ENCODE measurements at places on chromosomes 7 and 10.

DNA sequence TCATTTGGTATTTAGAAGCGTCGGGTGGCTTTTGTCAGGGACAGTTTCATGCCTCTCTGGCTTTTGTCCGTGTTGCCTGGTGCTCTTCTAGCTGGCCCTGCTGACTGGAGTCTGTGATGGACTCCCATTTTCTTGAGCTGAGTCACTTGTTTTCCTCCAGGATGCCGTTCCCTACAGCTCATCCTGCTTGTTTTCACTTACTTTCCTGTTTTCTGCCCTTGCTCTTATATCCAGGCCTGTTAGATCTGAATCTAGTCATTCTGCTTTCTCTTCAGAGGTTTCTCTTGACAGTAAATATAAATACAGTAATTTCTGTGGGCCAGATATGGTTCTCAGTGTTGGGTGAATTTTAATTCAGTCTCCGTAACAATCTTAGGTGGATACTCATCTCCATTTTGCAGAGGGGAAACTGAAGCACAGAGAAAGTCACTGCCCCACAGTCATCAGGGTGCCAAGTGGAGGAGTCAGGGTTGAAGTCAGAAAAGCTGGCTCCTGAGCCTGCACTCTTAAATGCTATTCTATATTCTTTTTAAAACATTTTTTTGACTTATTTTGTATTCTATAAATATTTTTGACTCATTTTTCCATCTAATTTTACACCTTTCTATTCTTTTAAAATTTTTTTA, 85.4 kb downstream of the CCNY start:
- DNase-seq: no peak

GRCh38 chr10:118102121-118102520, 55.4 kb upstream of the RAB11FIP2 start:
- DNase-seq: no peak

GRCh38 chr7:1707756-1708595, 37.9 kb downstream of the ELFN1 start:
- peak; percentile 17 for DNase-seq

DNA sequence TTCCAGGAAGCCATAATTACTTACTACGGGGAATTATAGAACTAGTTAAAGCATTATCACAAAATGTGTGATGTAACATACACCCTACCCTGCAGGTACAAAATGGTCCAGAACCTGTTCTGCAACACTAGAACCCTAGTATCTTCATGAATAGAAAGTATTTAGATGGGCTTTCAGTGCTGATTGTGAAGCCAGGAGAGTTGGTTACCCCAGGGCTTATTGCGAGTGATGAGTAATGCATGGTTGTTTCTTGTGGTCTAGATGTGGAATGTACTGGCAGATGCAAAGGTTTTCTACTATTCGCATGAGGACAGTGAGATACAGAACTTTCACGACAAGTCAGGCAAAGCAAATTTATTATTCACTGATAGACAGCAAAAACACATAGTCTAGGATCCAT, 33.6 kb upstream of the AGR3 start:
- no peak for DNase-seq

DNA sequence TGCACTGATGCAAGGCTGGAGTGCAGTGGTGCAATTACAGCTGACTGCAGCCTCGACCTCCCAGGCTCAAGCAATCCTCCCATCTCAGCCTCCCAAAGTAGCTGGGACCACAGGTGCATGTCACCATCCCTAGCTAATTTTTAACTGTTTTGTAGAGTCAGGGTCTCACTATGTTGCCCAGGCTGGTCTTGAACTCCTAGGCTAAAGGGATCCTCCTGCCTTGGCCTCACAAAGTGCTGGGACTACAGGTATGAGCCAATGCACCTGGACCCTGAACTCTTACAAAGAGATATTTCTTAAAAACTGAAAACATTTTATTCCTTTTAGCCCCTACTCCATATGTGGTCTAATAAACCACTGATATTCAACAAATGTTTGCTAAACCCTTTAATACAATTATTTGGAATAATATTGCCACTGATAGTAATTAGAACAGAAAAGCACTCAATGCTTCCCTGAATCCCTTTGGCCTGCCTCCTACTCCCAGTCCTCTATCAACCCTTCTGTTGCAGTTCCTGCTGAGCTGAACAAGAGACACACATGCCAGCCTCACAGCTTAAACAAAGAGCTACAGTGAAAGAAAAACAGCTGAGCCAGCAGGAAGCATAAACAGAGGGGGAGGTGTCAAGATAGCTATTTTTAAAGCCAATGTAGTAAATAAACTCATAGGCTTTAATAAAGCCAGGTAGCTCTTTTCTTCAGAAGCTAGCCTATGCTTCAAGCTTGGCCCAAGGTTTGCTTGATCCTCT, 7.0 kb upstream of the GNAI1 start:
- DNase-seq: no peak

GRCh38 chr7:26046878-26047277, 105.1 kb upstream of the NFE2L3 start:
- no peak for DNase-seq

GRCh38 chr10:88979153-88979562, 11.4 kb upstream of the FAS start:
- no peak for DNase-seq

GRCh38 chr7:50332241-50333165, 28.0 kb downstream of the IKZF1 start:
- DNase-seq: no peak

DNA sequence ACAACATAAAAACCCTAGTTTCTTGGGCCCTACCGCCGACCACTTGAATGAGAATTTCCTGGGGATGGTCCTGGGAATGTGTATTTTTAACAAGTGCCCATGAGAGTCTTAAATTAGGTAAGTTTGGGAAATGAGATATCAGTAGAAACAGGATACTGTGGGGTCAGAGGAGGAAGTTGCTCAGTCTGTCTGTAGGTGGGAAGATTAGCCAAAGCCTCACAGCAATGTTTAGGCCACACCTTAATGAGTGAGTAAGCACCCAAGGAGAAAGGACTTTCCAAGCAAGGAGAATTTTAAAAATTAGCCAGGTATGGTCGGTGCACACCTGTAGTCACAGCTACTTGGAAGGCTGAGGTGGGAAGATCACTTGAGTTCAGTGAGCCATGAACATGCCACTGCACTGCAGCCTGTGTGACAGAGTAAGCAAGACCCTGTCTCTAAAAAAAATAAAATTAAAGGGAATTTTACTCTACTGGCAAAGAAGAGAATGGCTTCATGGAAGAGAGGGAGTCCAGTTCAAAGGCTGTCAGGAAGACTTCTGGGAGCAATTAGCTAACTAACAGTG, 31.9 kb downstream of the PAPSS2 start:
- no peak for DNase-seq

DNA sequence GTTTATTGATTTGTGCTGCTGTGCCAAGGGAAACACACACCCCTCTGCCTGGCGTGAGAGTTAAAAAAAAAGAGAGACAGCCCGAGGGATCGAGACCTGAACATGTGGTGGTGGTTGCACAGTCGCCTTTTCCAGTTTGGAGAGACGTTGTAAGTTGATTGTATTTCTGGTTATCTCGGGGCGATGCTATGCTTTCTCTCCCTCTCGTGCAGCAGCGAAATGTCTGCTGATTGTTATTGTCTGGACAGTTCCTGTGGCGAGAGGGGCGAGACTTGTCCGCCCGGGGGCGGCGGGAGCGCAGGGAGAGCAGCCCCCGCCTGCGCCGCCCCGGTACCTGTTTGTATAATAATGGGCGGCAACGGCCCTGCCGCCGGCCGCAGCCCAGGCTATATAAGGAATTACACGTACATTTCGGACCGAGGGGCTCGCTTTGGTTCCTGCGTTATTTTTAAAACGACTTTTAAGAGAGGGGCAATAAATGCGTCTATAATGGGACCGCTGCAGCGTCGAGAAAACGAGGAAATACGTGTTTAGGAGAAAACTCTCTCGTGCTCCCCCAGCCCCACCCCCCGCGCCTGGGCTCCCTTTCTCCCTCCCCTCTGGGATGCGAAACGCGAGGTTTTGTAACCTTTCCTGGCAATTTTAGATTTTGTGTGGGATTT, 1.7 kb downstream of the ZEB1 start:
- peak; percentile 34 for DNase-seq

DNA sequence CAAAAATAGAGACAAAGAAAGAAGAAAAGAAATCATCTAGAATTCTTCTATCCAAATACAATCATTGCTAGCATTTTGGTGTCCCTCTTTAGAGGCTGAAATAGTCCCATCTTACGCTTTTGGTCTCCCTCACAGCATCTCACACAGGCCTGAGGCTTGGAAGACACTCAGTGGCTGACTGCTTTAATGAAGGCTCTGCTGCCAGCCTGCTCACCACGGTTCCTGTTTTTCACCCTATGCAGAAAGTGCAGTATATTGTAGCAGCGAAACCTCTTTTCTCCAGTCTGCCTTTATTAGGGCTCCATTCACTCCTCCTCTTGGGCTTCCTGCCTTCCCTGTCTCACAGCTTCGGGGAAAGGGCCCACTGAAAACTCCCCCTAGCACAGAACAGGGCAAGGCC, 102.2 kb downstream of the JCAD start:
- no peak for DNase-seq

GRCh38 chr10:114374053-114374791, 30.1 kb downstream of the AFAP1L2 start:
- no peak for DNase-seq

DNA sequence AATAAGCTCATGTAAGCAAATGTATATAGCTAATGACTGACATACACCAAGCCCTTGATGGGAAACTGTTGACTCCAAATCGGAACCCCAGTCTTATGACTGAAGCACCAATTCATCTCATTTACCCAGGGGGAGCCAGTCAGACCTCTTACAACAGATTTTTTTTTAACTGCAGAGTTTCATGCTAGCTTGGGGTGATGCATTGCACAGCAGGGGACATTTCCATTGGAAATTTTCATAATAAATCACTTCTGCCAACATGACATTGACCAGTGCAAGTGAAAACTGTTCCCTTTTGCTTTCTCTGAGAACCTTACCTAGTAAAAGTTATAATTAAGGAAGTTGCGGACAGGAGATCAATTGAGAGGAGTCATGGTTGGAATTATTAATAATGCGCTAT, 137.0 kb upstream of the VWC2 start:
- DNase-seq: no peak

DNA sequence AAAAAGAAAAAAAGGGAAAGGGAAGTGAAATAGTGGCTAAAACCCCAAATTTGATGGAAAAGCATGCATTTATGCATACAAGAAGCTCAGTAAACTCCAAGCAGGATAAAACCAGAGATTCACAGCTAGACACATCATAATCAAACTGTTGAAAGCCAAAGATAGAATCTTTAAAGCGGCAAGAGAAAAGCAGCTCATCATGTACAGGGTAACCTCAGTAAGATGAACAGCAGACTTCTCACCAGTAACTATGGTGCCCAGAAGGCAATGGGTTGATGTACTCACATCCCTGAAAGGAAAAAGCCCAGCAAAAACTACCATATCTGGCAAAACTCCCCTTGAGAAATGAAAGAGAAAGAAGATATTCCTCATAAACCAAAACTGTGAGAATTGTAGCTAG, 60.4 kb downstream of the TPST1 start:
- no peak for DNase-seq

DNA sequence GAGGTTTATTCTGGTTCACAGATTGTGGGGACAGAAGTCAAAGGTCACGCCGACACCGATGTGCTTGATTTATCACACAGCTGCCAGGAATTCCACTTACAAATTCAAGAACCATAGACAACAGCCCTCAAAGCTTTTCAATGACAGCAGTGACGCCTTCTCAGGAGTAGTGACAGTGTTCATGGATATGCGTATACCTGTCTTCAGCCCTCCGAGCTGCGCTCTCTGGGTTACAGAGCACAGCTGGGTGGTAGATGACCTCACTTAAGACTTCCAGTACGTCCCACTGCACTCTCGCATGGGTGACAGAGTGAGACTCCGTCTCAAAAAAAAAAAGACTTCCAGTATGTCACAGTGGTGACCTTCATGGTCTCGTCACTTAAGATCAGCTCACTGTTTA, 108.5 kb downstream of the TCERG1L start:
- no peak for DNase-seq

GRCh38 chr10:124040451-124041188, 52.8 kb downstream of the CHST15 start:
- DNase-seq: no peak

DNA sequence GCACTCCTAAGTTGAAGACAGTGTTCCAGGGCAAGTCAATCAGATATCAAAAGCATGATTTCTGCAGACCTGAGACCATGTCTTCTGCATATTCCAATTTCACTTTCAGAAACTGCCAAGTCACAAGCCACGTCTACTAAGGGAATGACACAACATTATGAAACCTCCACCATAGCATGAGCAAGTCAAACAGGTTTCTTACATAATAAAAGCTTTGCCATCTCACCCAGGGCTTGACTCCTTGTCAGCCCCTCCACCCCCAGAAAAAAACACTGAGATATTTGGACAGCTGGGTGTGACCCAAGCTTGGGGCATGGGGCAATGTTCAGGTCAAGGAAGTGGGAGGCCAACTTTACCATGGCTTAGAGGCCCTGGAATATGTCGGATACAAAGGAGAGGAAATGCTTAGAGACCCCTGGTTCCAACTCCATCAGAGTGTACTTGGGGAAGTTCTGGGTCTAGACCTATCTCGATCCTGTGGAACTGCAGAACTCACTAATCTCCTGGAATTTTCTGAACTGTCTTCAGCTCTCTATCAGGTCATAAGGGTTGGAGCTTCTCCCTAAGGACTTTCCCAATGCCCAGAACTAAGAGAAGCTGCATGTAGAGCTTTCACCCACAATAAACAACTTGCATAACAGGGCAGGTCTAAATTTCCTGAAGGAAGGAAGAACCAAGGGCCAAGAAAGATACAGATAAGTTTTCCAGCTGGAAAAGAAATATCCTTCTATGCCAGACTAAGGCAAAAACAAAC, 80.6 kb upstream of the NAMPT start:
- DNase-seq: no peak

DNA sequence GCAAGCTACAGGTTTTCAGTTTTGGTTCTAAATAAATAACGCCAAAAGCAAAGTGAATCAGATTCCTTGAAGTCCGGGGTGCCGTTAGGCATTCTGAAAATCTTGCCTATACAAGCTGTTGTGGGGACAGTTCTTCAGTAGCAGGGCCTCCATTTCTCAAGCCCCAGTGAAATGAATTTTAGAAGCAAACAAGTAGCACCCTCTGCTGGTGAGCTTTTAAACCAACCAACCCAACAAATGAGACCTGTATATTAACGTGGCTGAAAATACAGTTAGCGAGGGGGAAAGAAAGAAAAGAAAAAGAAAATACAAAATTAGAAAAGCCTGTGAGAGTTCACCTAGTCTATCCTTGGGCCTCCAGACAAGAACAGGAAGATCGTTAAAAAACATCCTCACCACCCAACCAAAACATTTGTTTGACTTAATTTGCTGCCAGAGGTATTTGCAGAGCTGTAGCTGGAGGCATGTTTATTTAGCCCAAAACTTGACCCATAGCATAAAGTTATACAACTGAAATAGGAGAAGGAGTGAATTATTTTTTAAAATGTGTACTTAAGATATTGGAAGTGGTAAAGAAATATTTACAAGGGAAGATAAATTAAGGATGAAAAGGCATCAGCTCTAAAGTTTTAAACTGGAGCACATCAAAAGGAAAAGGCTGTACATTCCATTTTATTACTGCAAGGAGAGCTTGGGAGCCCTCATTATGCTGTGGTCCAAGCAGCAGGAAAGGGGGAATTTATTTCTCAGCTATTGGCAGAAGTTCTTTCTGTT, 98.9 kb downstream of the DYNC1I1 start:
- no peak for DNase-seq
